ENCODE measurements at places on chromosomes 2 and 18. TPM values are rescaled to one million over a fixed set of nuclear protein-coding genes. Genes with fewer than 3 reads are reported as not detected.

- no peak for DNase-seq
These were observed 7.7 kb upstream of the EHD3 start for GRCh38 chr2:31226266-31226665.

Gene DIPK1C
- total RNA-seq = 4.9 TPM

- DNase-seq = no peak
These were observed 246.4 kb upstream of the BOD1L2 start for GRCh38 chr18:56900195-56901094.

Gene ADGRF3
- total RNA-seq = under 0.01 TPM

Gene NT5C1B
- not detected for total RNA-seq

Gene ANKRD23
- 4.1 TPM for total RNA-seq

Gene PDE11A
- 1.2 TPM for total RNA-seq

Gene AKAIN1
- total RNA-seq = 4.5 TPM

DNA sequence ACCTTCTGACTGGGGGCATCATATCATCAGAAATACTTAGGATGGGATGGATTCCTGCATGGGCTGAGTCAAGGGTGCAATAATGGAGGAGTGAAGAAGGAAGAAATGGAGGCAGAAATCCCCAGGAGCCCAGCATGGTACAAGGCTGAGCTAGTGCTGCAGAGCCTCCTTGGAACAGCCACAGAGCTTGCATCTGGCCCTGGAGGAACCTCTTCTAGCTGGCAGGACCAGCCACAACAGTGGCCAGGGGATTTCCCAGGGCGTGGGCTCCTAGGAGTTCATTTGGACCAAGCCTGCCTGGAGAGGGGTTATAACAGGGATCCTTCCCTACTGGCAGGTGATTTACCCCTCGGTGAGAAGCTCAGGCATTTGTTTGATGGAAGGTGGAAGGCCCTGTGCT, 4.7 kb upstream of the IL37 start:
- no peak for DNase-seq

- DNase-seq = no peak
These were observed 18.8 kb upstream of the TNS1 start for GRCh38 chr2:218021536-218022071.

Gene CRYBA2
- total RNA-seq = not detected

- no peak for DNase-seq
These were observed 1024.9 kb downstream of the BCL11A start for GRCh38 chr2:59528525-59528924.

Gene EDAR
- total RNA-seq = under 0.01 TPM

Gene C18orf54
- total RNA-seq = 8.2 TPM

Gene PAIP2B
- 20.4 TPM for total RNA-seq

DNA sequence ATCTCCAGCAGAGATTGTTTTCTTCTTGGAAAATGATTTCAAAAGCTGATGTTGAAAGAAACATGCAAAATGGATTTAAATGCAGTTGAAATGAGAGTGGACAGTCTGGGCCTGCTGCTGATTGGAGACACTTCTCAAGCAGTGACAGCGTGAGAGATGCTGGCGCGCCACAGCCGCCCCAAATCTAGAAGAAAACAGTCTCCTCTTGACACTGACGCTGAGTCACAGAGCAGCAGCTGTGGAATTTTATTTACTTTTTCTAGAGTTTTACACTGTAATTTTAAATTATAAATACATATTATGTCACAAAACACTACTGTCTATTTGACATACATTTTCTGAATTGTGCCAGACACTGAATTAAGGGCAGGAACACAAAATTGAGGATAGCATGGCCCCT, 121.8 kb upstream of the TMEM200C start:
- no peak for DNase-seq
